Stimulated activated memory B cell treated with anti-CD40 and anti-IgM and Interleukin-4, amounts not matched to agents 10 μg/mL and 1 μg/mL and 100 μg/mL, for 72 hours (primary cell): ENCODE measurements at places on chromosomes 3 and 15.

DNA sequence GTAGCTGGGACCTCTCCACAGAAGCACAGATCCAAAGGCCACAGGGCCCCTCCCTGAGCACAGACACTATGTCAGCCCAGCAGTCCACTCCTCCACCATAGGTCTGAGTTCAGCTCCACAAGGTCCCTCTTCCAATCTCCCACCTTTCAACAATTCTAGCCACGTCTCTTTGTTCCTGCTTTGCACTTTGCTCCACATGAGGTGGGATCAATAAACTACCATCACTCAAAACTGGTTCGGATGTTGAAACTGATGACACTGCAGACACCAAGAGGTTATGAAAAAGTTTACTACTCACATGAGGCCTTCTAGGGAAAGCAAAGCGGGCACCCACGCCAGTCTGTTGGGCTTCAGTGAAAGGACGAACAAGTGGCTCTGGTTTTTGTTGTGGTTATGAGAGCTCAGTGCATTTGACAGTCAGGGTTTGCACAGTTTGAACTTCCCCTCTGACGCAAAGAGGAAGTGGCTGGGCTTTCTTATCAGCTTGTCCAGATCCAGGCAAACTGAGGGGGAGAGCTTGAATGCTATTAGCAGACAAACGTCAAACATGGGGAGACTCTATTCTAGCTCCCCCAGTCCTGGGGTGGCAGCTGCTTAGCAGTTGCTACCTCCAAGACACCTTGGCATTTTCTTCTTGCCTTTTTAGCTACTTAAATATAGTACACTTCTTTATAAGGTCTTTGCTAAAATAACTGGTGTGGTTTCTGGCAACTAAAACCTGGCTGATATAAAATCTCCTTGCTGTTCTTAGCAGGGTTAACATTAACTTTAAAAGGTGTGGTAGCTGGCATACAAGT, 37.8 kb downstream of the ZNF445 start:
- peak; percentile 98 for ATAC-seq

- peak; percentile 77 for ATAC-seq
These were observed 16.2 kb upstream of the CCR9 start for GRCh38 chr3:45870099-45870498.

DNA sequence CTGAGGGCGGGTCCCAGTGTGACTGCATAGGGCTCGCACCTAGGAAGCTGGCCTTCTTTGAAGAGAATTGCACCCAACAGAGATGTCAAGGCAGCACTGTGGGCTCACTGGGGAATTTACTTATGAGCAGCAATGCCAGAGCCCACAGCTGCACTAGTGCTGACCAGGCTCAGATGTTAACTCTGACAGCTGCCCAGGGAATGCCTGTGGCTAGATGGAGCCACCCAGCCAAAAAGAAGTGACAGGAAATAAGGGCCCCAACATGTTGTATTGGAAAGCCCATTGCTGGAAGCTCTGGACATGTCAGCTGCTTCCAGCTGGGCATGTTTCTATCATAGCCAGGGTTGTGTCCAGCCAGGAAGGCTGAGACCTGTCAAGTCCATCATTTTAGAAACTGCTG, 90.9 kb upstream of the ZNF280D start:
- ATAC-seq, result no peak

DNA sequence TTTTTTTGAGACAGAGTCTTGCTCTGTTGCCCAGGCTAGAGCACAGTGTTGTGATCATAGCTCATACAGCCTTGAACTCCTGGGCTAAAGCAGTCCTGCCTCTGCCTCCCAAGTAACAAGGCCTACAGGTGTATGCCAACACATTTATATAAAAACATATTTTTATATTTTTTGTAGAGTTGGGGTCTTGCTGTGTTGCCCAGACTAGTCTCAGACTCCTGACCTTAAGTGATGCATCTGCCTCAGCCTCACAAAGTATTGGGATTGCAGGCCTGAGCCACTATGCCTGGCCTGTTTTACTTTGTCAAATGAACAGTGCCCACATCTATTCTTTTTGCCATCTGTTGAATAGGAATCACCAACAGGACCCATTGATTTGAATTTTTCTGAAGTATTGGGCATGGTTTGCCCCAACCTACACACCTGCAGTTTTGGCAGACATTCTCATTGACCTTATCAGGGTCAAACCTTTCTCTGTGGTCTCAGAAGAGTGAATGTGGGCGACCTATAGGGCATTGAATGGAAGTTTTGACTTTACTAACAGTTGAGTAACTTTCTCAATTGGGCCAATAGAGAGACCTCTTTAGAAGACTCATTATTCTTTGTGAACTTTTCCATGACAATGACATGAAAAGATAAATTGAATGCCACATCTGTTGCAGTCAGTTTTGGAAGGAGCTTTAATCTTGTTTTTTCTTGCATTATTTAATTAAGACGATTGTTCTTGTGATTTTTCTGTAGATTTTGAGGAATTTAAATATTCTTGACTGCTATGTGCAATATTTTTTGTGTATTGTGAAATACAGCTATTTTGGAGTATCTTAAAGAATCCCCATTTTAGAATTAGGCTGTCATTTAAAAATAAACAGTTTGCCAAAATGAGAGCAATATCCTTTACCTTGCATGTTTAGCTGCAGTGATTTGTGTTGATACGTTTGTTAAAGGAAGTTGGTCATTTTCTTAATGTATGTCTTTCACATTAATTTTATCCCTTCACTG, 2.7 kb downstream of the IREB2 start:
- ATAC-seq, result peak; percentile 45

- ATAC-seq, result peak; percentile 39
These were observed 46.4 kb downstream of the ST3GAL6 start for GRCh38 chr3:98809557-98809956.

DNA sequence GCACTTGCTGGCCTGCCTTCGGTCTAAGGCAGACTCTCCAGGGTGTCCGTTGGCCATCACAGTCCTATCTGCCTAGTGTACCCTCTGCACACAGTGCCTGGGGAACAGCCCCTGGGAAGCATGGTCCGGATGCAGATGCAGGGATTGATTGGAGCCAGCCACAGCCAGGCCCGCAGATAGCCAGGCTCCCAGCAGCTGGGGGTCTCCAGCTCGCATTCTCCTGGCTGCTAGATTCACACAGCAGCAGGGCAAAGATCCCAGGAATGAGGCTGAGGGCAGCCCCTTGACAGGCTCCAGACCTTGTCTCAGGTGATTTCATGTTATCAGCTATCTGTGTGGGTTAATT, 41.4 kb downstream of the IRAK2 start:
- ATAC-seq, result no peak

DNA sequence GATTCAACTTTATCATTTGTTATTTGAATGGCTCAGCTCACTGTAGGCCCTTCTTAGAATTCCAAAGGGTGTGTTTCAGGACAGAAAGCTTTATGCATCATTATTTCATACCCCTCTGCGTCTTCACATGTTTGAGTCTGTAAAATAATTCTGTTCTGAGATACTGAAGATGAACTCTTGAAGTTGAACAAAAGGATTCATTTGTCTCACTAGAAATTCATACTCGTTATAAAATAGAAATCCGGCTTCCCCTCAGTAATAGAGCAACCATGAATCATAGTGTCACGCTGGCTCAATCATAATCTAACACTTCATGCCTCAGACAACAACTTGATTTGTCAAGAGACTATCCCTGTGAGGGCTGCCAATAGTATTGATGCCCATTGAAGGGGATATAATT, 1015.4 kb upstream of the SEMA6D start:
- ATAC-seq, result no peak

- ATAC-seq, result no peak
These were observed 44.5 kb upstream of the MAGI1 start for GRCh38 chr3:66083096-66083678.

- ATAC-seq, result no peak
These were observed 51.7 kb downstream of the CHSY1 start for GRCh38 chr15:101200181-101200580.

DNA sequence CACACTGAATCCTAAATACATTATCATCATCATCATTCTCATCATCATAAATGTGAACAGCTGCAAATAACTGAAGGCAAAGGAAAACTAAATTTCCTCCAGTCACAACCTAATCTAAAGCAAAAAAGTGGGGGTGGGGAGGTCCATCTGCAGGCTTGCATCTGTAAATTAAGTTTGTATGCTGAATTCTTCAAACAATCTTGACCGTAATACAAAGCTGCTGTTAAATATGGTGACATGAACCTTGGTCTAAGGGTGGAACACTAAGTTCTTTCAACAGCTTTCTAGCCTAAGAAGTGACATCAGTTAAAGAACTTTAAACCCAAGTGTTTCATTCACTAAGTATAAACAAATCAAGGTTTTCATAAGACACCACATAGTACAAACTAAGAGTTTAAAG, 4.3 kb downstream of the LRRFIP2 start:
- ATAC-seq, result no peak

GRCh38 chr3:53775834-53776251, 70.4 kb downstream of the CHDH start:
- ATAC-seq, result no peak

GRCh38 chr3:160635213-160635612, 41.7 kb upstream of the ARL14 start:
- no peak for ATAC-seq

GRCh38 chr3:101848754-101849713, at the start of gene NFKBIZ:
NFKBIZ (plus strand) TSS chr3:101849514; CDS start chr3:101849629, 115 bp downstream.
- ATAC-seq, result peak; percentile 93

GRCh38 chr15:34311563-34311962, 26.0 kb downstream of the SLC12A6 start:
- ATAC-seq, result no peak

DNA sequence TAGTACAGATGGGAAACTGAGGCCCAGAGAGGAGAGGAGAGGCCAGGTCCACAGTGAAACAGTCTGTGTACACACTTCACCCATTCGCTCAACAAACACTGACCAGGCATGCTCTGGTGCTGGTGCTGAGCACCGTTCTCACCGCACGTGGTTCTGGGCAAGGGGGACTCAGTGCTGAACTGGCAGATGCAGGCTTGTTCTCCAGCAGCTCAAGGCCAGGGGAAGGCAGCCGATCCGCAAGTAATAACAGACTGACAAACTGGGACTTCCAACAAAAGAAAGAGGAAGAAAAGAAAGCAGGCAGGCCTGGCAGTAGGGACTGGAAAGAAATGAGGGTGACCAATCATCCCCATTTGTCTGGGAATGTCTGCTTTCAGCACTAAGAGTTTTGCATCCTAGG, 25.6 kb upstream of the LINGO1 start:
- no peak for ATAC-seq

DNA sequence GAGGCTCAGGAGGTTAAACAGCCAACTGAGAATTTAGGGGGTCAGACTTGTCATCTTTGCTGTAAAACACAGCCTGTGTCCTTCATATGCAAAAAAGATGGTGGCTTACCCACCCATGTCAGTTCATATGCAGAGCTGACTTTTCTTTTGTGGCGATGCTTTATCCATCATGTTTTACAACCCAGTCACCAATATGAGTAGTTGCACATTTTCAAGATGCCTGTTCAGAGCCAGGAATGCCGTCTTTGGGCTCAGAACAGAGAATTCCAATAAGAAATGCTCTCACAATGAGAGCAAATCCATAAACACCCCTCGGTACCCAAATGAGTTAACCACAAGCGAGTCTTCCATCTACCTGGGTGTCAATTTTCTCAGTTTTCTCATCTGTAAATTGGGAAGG, 83.6 kb downstream of the TIGIT start:
- ATAC-seq, result no peak

GRCh38 chr3:170909129-170909903, 879 bp upstream of the EIF5A2 start:
- no peak for ATAC-seq

DNA sequence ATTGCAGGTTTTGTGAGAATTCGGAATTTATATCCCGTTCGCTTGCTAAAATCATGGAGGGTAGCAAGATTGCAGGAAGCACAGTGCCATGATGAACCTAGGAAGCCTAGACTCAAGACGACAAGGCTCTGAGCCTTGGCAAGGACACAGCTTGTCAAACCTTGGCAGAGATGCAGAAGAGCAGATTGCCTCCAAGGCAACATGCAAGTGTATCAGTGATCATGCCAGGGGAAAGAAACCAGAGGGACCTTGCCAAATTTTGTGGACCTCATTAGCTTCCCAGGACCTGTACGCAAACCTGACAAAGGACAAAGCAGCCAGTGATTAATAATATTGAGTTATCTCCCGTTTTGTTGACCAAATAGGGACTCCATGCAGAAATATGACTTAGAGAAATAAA, 159.7 kb downstream of the GOLIM4 start:
- ATAC-seq, result no peak

DNA sequence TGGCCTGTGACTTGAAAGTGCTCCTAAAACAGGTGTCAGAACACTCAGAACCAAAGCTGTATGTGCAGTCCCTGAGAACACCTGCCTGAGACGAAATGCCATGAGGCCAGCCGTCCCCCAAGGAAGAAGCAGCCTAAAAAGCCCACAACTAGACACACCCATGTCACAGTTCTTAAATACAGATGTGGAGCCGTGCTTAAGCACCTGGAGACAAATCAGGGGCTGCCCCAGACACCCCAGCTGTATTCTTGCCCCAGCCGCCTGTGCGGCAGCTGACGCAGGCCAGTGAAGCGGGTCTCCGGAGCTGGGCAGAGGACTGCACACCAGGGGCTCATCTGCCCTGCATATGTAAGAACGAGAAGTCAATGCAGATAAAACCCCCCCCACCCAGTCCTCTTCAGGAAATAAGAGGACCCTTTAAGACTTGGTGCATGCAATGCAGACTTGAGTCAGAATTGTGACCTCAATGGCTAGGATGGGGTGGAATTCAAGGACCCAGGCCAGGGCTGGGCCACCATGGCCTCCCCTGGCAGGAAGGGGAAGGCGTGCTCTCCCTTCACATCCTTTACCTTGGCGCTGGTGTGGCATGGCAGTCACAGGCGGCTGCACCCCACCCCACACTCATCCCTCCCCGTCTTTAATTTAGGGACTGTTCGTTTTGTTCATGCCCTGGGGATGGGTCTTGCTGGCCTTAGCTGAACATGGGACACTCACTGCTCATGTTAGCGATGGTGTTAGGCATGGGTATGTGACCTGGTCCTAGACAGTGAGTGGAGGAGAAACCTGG, 27.7 kb upstream of the PLXNA1 start:
- peak; percentile 85 for ATAC-seq

- no peak for ATAC-seq
These were observed 257.8 kb upstream of the DCBLD2 start for GRCh38 chr3:99159220-99159762.

DNA sequence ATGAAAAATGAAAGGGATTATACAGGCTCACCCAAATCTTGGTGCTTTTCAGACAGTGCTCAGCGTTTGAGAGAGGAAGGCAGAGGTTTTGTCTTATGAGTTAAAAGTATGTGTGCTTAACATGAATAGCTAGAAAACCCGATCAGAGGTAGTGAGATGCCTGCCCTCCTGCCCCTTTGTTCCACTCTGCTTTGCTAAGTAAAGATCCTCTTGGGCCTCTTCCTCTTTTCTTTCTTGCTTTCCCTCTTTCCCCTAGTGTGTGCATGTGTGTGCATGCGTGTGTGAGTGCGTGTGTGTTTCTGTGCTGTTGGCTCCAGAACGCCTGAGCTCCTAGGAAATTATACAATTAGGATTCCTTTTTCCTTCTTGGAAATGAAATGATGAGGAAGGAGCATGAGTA, 261.3 kb upstream of the NR2E3 start:
- ATAC-seq, result no peak

DNA sequence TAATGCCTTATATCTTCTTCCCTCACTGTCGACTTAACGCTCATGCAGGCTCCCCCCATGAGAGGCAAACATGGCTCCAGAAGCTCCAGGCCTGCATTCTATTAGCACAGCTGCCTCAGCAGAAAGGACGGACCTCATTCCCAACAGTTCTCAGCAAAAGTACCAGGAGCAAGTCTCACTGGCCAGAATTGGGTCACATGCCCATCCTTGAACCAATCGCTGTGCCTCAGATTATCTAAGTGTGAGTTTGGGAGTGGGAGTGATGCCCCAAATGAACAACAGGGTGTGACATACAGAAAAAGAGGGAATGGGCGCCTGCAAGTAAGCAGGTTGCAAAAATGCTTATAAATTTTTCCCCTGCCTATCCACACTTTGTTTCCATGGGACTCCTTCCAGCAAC, 4.3 kb upstream of the RAD18 start:
- ATAC-seq, result no peak
